Dermis microvascular lymphatic vessel endothelial cell (primary cell): ENCODE measurements at places on chromosomes 2 and 18. TPM values are rescaled to one million over a fixed set of nuclear protein-coding genes. Genes with fewer than 3 reads are reported as not detected.

DNA sequence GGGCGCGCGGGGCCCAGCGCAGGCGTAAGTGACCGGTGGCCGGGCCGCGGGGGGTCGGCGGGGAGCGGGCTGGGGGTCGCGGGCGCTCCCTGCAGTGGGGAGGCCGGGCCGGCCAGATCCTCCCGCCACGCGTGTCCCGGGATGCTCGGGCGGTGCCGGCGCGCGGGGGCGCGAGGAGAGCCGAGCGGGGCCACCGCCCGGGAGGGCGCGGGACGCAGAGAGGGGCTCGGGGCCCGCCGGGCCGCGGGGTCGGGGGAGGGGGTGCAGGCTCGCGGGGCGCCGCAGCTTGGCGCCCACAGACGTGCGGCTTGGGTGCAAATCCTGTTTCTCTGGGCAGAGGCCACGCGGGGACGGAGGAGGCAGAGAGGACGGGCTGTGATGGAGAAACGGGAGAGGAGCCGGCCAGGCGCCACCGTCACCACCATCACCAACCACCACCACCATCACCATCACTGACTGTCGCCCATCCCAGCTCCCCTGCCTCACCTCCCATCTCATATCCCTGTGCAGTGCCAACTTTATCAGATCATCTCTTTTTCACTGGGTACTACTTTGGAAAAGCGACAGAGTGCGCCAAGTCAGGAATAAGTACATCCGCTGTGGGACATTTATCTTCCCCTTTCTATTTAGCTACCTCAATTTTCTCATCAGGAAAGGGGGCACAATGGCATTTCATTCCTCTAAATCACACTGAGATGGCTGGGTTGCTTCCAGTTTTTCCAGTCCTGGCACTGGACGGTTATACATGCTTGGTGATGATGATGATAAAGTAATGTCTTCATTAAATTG is 97.2 kb upstream of the GPR45 start:
- DNase-seq, result no peak

GRCh38 chr2:216283038-216283900 is 89.0 kb downstream of the MARCHF4 start:
- DNase-seq, result peak; percentile 8

FSHR gene
- not detected in 2 replicates for total RNA-seq

- DNase-seq, result no peak
These were observed 459.5 kb upstream of the FANCL start for GRCh38 chr2:58700591-58700990.

DNA sequence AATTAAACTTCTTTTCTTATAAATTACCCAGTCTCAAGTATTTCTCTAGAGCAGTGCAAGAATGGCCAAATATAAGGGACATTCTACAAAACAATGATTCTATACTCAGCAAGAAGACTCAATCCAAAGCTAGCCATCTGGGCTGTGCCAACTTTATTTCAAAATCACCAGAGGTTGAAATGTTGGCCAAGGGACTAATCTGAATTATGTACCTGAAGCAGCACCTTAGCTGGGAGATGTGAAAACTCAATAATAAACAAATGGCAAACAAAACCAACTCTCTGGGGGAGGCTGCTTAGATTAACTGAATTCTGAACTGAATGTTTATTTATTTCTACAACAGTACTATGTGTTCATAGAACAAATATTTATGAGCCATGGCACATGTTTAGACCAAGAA is 251.3 kb downstream of the RDH14 start:
- no peak for DNase-seq

GRCh38 chr2:145596416-145596815 is 1076.5 kb upstream of the ZEB2 start:
- no peak for DNase-seq

DNA sequence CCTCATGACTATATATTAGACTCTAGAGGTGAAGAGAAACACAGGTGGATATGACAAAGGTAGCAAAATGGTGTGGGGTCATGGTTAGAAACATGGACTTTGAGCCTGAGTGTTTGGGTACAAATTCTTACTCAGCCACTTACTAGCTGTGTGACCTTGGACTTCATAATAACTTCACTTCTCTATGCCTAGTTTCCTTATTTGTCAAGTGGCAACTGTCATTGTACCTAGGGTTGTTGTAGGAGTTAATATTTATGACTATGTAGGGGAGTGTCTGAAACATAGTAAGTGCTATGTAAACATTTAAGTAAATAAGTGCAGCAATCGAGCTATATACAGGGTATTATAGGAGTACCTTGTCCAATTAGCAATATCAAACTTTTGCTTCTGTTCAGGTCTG is 49.7 kb upstream of the RAPH1 start:
- DNase-seq, result no peak

GRCh38 chr18:28036488-28036887 is 140.4 kb downstream of the CDH2 start:
- no peak for DNase-seq

ACTG2 gene
- not detected in 2 replicates for total RNA-seq

DNA sequence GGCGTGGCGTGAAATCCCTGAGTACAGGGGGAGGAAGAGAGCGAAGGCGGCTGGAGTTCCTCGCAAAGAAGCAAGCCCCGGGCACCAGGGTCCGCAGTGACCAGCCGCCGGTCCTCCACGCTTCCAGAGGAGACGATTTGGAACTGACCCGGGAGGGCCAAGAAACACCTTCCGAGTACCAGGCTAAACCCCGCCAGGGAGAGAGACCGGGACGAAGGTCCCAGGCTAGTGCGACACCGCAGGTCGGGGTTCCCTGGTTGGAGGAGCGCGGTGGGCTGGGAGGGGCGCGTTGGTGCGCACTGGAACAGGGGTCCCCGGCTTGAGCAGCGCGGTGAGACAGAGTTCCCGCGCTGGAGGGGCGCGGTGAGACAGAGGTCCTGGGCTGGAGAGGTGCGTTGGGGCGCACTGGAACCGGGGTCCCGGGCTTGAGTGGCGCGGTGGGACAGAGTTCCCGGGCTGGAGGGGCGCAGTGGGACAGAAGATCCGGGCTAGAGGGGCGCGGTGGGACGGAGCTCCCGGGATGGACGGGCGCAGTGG is 901 bp downstream of the WDFY1 start:
- DNase-seq, result no peak

MEP1B gene
- total RNA-seq, result not detected in 2 replicates

TRIB2 gene
- 60.7 and 107 TPM in 2 replicates for total RNA-seq

DNA sequence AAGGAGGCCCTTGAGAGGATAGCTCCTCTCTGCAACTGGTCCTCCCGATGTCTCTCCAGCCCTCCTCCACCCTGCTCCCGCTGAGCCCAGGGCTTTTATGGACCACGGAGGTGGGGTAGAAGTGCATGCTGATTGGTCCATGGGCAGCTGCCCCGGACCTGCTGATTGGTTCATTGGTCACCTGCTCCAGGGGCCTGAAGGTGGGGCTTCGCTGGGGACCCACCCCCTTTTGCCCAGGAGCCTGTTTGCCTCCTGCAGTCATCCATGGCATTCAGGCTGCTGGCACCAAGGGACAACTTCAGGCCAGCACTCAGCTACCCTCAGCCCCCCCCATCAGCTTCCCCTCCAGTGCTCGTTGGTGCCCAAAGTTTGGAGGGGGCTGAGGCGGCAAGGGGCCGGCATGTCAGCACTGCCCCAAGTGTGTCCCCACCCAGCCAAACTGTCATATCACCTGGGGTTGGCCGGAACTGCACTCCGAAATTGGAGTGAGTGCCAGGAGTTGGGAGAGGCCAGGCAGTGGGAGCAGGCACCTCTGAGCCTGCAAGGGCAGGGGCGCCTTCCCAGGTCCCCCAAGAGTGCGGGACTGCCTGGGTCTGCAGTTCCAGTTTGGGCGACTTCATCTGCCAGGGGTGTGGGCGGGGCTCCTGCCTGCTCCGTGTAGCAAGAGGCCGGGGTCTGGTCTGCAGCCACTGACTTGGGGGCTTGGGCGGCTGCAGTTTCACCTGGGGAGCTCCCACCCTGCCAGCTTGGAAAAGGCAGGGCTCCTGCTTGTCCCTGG is 288.9 kb downstream of the RDH14 start:
- DNase-seq, result no peak

DNA sequence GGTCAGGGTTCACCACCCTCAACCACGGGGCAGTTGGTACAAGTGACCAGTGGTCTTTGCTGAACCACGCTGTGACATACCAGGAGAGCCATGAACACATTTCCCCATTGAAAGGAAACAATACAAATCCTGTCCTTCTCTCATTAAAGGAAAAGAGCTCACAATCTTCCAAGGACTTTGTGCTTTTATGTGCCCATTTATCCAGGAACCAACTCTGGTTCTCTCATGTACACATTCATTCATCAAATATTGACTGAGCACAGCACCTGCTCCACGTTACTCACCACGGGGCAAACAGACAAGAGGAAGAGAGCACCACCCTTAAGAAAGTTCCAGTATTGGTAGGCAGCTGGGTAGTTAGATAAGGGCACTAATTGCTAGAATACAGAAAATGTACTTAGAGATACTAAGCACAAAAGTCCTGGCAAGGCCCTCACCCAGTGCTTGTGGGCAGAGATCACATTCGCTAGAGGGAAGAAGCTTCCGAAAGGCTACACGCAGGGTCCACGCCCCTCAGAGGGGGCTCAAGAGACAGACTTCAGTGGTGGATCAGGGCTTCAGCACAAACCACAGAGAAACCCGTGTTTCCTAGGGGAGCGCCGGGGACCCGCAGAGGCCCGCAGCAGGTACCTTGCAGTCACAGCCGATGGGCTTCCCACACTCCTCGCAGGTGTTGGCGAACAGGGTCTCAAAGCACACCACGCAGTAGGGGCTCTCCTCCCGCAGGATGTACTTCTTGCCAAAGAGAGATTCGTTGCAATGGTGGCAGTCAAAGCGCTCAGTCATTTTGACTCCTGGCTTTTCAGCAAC is 12.9 kb downstream of the FHL2 start:
- no peak for DNase-seq

KATNAL2 gene
- 0.25 and 0.64 TPM in 2 replicates for total RNA-seq

GRCh38 chr2:189276277-189276676 is 96.7 kb upstream of the COL5A2 start:
- no peak for DNase-seq

COX5B gene
- total RNA-seq, result 320 and 449 TPM in 2 replicates

NEB gene
- 0.39 and 0.63 TPM in 2 replicates for total RNA-seq

ARHGAP28 gene
- total RNA-seq, result 2.3 and 3.2 TPM in 2 replicates

DNA sequence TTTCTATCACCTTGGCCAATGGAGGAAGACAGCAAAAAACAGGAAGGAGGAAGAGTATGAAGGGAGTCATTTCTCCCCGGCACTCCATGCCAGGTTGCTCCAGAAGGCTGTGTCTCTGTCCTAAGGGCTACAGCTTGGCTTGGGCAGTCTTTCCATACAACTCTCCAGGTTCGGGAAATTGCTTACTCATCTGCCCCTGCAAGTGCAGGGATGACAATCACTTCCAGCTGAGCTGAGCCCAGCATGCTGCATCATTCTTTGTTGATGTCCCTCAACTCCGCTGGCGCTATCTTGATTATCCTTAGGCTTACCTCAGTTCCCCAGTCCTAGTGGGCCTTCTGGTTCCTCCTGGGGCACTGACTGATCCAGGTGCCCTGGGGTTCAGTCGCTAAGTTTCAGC is 86.9 kb upstream of the COPS8 start:
- no peak for DNase-seq

GRCh38 chr2:51920509-51920908 is 888.6 kb upstream of the NRXN1 start:
- no peak for DNase-seq

IL1B gene
- not detected in 2 replicates for total RNA-seq

DNA sequence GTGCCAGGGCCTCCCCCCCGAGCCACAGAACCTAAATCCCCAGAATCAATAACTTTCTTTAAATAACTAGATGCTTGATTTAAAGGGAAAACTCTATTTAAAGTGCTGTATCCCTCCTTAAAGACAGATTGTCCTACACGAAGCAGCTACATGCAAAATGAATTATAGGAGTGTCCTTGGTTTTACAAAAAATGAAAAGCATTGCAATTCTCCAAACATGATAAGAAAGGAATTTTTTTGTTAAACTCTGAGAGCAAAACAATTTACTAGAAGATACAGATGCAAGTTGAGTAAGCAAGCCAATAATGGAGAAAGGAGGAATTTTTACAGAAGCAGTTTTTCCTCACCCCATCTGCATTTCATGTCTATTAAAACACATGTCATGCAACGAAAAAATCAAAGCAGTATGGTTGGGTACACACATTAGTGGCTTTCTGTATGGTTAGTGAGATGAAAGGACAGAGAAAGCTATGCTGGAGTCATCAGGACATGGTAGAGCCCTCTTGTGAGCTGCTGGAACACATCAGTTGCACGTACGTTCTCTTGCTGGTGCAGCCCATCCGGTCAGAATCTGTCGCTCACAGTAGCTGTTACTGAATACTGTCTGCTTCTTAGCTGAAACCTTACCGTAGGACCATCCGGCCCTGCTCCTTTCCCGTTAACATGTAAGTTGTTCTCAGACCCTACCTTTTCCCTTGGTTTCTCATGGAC is 25.9 kb upstream of the STEAP3 start:
- DNase-seq, result no peak

DNA sequence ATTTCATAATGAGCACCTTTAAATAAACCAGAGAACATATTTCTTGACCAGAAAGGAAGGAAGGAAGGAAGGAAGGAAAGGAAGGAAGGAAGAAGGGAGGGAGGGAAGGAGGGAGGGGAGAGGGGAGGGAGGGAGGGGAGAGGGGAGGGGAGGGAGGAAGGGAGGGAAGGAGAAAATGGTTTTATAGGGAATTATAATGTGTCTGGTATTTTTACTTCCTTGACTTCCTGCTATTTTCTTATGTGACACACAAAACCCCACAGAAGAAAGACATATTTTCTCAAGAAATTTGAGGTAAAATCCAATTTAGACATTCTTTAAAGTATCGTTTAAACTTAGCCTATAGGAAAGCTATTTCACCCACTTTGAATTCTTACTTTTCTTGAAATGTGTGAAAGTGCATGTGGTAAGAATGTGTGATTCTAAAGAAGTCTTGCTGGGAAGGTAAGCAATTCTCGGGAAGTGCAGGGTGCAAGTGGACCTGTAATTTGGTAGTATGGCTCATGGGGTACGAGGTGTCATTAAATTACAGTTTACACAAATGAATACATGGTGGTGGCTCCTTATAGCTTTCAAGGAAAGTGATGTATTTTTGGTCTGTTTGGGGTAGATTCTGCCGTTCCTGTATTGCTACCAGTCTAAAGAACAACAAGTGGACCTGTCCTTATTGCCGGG is 18.0 kb downstream of the RNF125 start:
- no peak for DNase-seq

DNA sequence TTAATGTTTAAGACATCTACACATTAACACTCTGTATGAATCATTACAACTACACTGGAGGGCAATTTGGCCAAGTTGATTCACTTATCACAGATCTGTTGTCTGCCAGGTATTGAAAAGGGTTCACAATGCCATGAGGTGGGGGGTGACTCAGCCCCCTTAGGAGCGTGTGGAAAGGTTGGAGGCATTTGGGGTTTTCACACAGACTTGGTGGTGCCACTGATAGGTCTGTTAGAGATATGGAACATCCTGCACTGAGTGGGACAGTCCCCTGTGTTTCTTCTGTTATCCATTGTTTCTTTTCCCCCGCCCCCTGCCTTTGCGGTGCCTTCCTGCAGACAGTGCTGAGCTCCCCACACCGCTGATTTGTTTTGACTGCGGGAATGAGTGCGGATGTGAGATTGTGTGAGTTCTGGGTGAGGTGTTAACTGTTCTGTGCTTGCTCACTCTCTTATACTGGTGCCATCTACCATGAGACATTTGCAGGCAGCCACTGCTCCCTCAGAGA is 9.3 kb upstream of the TSN start:
- DNase-seq, result no peak

- peak; percentile 31 for DNase-seq
These were observed 2.1 kb downstream of the PDIA6 start for GRCh38 chr2:10810202-10811161.
